Ovary (tissue), 10 donors: ENCODE measurements at places on chromosomes 2 and 18.

- DNase-seq: no peak
Observed at GRCh38 chr2:34107811-34108210, 508.7 kb upstream of the FAM98A start.

DNA sequence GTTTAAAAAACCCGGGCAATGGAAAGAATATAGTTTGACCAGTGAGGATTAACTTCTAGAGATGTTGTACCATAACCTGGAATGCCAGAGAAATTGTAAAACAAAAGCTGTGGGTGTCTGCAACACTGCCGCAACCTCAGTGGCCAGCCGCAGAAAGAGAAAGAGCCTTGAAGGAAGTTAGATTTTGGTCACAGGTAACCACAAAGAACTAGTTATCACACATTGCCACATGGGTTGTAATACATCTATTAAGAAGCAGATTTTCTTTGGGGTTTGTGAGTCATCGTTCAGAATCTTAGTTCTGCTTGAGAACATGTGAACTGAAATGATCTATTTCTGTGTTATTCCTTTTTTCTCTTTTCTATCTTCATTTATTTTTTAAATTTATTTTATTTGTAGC is 222.9 kb upstream of the AGAP1 start:
- DNase-seq: no peak

DNA sequence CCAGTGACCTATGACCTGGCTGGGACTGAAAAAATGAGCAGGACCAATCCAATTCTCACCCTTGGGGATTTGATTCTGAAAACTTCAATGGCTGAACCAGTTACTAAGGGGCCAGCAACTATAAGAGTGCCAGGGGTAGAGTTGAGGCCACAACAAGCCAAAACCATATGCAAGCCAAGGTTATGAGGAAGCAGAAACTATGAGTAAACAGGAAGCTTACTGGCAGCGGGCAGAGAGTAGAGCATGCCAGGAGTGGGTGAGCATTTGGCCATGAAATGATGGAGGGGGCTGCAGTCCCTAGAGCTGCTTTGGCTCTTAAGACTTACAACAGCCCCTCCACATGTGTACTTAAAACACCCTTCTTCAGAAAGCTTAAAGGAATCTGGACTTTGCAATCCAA is 82.4 kb downstream of the RBMS1 start:
- no peak for DNase-seq

- DNase-seq: no peak
Observed at GRCh38 chr2:1975060-1975459, 230.7 kb upstream of the PXDN start.

DNA sequence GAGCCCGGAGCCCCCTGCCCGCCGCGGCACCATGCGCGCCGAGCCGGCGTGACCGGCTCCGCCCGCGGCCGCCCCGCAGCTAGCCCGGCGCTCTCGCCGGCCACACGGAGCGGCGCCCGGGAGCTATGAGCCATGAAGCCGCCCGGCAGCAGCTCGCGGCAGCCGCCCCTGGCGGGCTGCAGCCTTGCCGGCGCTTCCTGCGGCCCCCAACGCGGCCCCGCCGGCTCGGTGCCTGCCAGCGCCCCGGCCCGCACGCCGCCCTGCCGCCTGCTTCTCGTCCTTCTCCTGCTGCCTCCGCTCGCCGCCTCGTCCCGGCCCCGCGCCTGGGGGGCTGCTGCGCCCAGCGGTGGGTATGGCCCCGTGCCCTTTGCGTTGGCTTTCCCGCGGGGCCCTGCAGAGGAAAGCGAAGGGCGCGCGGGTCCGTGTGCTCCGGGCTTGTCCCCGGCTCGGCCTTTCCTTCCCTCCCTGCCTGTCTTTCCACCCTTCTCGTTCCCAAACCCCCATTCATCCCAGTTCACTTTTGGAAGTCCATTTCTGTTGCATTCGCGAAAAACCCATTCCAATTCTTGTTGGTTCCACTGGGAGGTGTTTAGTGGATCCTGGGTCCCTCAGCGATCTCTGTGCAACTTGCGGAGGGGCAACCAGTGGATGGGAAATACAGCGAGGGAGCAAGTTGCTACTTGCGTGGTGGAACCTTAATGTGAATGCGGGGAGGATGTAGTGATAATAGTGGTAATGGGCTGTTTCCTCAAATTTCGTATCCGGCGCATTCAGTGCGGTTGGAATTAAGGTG is 599 bp downstream of the ADAM23 start:
- peak; percentile 17 for DNase-seq

DNA sequence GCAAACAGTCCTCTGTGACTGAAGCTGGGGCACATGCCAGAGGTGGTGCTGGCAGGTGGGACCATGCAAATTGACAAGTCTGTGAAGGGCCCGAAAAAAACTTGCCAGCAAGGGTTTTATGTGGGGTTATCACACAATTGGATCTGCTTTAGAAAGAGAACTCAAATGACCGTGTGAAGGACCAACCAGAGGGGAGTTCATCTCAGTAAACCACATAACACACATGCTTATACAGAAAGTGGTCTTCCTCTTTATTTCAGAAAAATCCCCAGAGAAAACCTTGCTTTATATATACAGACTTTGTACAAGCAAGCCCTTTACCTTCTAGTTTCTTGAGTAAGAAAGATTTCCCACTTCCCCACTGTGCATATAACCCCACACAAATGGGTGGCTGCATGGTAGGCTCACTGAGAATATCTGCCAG is 46.7 kb downstream of the KIDINS220 start:
- DNase-seq: no peak

GRCh38 chr2:188349019-188349418 is 57.3 kb downstream of the GULP1 start:
- DNase-seq: no peak

- no peak for DNase-seq
Observed at GRCh38 chr2:236642125-236642524, 72.5 kb downstream of the ACKR3 start.

GRCh38 chr2:76579911-76580310 is 869.2 kb upstream of the GCFC2 start:
- DNase-seq: no peak

DNA sequence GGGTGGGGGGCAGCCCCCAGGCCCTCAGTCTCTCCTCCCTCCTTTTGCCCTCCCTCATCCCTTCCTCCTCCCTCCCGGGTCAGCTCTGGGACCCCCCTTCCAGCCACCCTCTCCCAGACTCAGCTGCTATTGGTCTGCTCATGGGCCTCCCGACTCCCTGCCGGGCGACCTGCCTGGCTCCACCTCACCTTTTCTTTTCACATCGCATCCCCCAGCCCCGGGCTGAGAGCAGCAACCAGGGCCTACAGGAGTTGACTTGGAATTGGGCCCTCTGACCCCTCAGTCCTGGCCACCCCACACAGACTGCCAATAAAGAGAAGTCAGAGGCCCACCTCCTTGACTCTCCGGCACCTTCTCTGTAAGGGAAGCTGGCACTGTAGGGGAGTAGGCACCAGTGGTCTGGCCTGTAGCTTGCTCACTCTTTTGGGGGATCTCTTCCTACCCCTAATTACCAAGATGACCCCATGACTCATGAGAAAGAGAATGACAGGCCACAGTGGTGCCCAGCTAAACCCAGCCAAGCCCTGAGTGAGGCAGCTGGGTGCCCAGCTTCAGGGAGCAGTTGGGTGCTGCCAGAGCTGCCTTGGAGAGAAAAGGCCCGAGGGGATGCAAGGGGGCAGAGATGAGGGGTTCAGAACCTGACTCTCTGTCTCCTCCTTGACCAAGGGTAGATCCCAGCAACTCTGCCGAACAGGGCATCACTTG is 2.0 kb upstream of the ECEL1 start:
- peak; percentile 23 for DNase-seq

DNA sequence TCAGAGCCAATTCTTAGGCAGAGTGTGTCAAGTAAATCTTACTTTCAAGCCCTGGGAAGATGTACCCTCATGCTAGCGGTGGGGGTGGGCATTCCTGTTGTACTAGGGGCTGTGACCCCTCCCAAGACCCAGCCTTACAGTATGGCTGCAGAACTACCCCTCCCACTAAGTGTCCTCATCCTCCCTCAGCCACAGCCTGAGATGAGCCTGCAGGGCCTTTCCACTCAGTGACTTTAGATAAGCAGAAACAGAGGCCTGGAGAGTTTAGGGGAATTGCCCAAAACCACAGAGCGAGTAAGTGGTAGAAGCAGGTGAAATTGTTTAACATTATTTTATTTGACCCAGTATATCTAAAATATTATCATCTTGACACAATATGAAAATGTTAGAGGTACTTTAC is 36.6 kb downstream of the TTC32 start:
- no peak for DNase-seq

- DNase-seq: no peak
Observed at GRCh38 chr18:77168811-77169311, 36.3 kb upstream of the MBP start.

DNA sequence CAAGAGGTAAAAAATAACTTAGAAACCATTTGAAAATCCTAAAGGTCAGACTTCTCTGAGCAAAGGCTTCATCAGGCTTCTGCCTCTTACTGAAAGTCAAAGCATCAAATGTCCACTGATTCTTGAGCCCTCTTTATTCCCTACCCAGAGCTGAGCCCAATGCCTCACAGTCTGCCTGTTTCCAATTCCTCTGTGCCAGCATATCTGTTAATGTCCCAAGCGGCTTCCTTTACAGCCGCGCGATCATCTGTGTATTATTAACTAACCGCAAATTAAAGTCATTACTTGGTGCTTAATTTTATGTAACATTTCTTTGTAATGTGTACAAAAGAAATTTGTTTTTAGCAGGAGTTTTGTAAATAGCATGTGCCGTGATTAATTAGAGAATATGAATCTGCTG is 418.8 kb upstream of the HNRNPA3 start:
- no peak for DNase-seq

- DNase-seq: no peak
Observed at GRCh38 chr2:55311444-55311870, 42.4 kb upstream of the MTIF2 start.

GRCh38 chr2:219698748-219699439 is 71.5 kb downstream of the SLC4A3 start:
- DNase-seq: no peak

- no peak for DNase-seq
Observed at GRCh38 chr2:10054976-10055375, 11.6 kb downstream of the KLF11 start.

- no peak for DNase-seq
Observed at GRCh38 chr2:236545814-236546480, 23.7 kb upstream of the ACKR3 start.

- no peak for DNase-seq
Observed at GRCh38 chr18:22703883-22704585, 229.1 kb upstream of the RBBP8 start.

- DNase-seq: no peak
Observed at GRCh38 chr2:216629784-216630183, 3.4 kb upstream of the IGFBP2 start.

- no peak for DNase-seq
Observed at GRCh38 chr2:215664847-215665525, 229.1 kb upstream of the FN1 start.

GRCh38 chr2:14297340-14297739 is 335.2 kb upstream of the LRATD1 start:
- DNase-seq: no peak

- DNase-seq: no peak
Observed at GRCh38 chr18:35514752-35515459, 17.1 kb upstream of the INO80C start.

- DNase-seq: no peak
Observed at GRCh38 chr2:134218930-134219658, 34.8 kb upstream of the MGAT5 start.

DNA sequence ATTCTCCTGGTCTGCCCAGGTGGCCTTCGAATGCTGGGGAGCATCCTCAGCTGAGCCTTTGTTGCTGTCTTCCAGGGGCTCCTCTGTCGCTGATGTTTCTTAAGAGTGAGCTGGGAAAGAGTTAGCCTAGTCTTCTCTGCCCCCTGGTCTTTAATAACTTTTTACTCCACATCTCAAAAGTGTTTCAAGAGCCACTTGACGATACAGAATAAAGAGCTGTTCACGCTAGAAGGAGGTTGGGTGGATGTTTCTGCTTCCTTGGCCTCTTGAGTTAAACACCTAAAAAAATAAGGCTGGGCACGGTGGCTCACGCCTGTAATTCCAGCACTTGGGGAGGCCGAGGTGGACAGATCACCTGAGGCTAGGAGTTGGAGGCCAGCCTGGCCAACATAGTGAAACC is 2.8 kb upstream of the BUB1 start:
- DNase-seq: no peak

GRCh38 chr18:79775441-79776221 is 22.1 kb upstream of the KCNG2 start:
- no peak for DNase-seq

DNA sequence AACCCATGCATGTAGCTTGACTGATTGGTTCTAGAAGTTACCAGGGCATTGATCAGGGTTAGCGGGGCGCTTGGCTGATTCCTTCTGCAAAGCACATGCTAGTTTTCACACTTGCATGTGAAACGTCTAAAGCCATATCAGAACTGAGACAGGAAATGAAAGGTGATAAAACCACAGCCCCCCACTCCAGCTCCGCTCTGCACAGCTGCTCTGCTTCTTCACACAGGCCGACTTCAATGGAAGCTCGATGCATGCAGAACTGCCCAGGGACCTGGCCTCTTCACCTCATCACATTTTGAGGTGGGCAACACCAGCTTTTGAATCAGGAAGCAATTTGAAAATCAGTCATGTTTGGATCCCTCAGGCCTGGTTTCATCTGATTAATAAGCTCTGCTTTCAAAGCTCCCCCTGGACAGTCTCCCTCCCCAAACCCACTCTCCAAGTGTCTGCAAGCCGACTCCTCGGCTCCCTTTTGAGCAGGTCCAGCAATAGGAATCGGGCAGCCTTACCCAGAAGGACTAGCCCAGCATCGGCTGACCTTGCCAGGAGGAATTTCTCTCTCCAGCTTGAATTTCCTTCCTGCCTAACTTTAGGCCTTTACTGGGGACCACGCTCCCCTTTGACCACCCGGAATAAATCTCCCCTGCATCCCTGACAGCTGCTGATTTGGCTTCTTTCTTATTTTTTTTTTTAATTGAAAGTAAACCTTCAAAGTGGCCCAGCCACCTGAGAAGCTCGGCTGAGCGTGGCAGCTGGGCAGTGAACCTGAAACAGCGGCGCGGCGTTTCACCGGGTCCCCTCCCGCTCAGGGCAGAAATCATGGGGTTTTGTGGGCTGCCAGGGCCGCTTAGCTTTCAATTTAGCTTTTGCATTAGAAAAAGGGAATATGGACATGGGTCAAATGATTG is 31.7 kb downstream of the HRH4 start:
- no peak for DNase-seq

- DNase-seq: no peak
Observed at GRCh38 chr2:27003007-27003406, 29.8 kb upstream of the TMEM214 start.

DNA sequence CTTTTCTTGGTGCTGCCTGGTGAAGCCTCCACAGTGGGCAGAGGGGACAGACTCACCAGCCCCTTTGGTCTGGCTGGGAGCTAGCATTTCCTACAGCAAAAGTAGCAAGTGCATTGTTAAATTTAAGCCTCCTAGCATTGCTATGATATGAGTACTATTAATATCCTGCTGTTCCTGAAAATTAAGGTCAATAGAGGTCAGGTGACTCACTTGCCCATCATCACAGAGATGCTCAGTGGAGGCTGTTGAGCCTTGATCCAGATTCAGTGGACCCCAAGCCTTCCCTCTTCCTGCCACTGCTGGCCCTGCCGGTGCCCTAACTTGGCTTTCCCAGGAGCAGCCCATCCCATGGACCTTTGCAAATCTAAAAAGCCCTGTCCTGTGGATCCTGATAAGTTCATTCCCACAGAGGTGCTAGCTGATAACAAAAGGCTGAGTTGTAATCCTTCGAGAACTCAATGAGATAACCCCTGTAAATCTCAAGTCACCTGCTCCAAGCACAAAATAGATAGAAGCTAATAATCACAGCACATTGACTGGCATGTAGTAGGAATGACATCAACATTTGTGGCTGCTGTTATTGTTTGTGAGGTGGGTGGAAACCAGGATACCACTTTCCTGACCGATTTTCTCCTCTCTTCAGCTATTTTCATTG is 84.4 kb downstream of the THNSL2 start:
- DNase-seq: no peak
